ENCODE measurements at places on chromosomes 12 and 14.

DNA sequence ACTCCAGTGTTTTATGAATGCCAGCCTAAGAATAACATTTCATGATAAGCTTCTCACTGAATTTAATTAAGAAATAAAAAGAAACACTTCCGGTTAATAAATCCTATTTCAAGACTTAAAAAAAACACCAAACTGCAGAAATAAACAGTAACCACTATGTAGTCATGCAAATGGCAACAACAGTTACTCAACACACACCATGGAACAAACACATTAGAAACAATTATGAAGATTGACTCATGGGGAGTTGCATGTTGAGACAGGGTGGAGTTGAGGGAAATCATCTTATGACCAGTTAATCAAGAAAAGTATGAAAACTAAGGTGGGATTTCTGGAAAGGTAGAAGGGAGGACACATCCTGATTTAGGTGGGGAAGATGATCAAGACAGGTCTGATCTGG, 52.7 kb downstream of the PLBD1 start:
- DNase-seq = no peak

DNA sequence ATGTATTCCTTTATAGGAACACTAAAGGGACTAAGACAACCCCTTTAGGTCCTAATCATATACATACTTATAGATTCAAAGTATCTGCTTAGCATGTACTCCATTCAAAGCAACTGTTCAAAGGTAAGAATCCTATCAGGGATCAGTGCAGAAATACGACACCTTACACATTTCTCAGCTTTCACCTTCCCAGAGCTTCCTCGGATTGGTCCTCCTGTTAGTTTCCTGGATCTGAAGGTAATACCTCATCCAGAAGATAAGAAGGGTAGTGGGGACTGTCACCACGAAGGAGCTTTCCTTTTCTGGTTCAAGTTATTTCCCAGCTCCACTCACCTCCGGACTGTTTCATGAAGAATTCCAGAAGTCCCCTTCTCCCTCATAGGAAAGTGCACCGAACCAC, 38.0 kb downstream of the RCOR1 start:
- no peak for DNase-seq

DNA sequence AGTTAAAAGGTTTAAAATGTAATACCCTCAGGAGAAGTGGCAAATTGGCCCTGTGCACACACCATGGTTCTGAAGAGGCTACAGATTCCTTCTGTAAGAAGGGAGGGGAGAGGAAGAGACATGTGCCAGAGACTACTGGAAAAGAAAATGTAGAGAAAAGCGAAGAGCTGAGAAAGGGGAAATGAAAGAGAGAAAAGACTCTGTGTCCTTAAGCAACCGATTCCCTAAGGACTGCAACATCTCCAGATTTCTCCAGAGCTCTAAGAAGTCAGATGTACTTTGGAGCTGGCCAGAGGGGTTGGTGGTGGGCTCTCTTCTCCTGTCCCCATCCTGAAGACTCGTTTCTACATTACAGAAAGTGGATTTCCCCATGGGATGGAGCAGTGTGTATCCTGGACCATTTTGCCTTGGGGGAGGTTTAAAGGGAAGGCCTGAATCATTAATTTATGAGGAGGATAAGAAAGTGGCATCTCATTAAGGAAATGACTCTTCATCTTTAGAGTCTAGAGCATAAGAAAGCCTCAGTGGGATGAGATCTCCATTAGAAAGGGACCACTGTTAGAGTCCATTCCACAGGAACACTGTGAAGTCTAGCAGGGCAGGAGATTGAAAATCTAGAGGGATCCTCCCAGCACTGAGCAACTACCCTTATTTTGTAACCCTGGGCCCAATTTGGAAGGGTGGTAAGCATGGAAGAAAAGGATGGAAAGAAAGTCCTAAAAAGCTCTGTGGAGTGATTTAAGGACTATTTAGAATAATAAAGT, 45.5 kb upstream of the FUT8 start:
- DNase-seq = no peak

DNA sequence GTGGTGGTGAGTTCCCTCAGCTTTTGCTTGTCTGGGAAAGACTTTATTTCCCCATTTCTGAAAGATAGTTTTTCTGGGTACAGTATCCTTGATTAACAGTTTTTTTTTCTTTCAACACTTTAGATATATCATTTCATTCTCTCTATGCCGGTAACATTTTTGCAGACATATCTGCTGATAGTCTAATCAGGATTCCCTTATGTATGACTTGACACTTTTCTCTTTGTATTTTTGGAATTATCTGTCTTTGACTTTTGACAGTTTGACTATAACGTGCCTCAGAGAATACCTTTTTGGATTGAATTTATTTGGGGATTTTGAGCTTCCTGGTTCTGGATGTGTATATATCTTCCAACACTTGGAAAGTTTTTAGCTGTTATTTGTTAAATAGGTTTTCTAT, 234.8 kb upstream of the PRICKLE1 start:
- DNase-seq = no peak

DNA sequence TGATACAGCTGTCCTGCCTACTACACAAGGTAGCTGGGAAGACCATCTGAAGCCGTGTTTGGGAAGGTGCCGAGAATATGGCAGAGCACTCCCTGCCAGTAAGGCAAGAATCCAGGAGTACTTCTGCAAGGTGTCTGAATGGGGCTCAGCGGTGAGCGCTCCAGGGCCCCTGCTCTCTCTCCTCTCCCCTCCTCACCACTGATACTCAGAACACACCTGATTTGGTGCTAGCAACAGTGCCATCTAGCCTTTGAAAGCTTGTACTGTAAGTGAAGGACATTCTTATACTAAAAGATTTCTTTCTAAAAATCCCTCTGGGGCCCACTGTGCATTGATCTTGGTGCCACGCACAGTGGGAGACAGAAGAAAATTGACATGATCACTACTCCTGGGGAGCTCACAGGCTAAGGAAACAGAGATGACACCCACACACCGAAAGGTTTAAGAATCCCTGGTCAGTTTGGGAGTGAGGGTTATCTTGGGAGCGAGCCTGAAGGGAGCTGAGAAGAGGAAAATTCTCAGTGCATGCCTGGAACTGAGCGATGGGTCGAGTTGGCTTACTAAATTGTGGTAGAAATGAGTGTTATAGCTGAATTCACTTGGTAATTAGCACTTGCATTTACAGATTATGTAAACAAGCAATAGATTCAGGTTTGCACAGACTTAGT, 216.9 kb downstream of the NTF3 start:
- DNase-seq = no peak

DNA sequence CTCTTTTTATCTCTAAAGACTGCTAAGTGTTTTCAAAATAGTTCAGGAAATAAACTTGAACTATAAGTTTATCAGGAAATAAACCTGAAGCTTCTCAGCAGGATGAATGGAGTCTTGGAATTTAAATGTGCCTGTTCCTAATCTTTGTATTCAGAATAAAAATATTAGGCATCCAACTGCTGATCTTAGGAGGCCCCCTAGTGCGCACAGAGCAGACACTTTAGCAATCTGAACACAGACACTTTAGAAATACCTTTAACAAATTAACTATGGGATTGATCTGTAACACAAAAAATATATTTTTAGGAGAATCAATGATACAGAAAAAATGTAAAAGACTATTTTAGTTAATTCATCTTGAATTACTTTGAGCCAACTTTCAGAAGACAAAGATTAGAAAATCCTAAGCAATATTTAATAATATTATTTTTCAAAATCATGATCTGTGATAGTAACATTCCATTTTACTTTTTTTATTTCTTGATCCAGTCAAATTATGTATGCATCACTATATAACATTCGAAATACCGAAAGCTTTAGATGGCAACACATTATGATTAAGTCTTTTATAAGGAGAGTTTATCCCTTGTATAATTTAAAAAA, 80.9 kb downstream of the SLC41A2 start:
- peak; percentile 30 for DNase-seq

- no peak for DNase-seq
Observed at GRCh38 chr14:20341646-20342045, 1.8 kb upstream of the PARP2 start.

DNA sequence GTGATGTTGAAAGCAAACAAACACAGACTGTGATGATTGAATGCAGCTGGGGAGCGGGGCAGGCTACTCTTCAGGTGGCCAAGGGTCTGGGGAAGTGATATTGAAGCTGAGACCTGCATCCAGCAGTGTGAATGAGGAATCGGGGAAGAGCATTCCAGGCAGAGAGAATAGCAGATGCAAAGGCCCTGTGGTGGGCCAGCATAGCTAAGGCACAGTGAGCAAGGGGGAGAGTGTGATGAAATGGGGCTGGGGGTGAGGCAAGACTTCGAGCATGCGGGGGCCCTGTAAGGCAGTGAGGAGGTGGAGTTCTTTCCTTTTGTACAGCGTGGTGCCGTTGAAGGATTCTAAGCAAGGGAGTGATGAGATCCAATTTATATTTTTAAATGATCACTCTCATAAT, 77.4 kb downstream of the KCNK13 start:
- no peak for DNase-seq

DNA sequence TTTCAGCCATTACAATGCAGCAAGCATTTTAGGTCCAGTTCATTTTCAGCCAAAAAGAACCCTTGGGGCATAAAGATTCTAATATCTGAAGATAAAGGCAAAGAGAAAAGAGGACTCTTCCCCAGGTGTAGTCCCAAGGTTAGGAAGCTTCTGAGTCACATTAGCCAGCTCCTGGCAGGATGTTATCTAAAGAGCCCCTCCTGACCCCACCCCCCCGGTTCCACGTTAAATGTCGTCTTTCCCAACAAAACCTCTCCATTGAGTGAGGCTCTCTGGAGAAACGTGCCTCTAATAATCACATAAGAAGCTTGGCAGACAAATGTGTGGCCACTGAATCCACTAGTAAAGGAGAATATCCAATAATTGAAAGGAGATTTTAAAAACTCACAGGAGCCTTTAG, 267.7 kb downstream of the GALC start:
- DNase-seq = no peak

DNA sequence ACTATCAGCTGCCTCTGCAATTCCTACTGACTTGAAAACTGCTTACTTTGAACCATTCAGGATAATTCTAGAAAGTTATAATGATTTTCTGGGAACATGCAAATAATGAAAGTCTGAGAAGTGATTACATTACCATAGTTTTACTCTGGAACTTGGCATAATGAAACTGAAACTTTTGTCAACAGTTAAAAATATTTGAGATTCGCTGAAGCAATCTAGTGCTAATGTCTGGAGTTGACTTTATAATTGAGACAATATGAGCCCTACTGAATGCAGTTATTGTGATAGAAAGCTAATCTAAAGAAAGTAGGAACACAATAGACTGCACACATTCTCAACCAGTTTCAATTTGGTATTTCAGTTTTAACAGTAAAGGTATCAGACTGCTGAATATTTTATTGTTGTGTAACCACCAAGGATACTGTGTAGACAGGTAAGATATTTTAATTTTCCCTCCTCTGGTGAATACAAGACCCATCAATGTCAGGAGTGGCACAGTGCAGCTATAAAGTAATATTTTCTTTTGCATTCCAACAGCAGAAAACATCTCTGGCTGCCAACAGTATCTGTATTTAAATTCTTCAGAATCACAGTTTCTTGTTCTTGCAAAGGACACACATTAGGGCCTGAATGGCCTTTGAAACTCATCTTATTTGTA, 483.5 kb downstream of the ATP23 start:
- no peak for DNase-seq

DNA sequence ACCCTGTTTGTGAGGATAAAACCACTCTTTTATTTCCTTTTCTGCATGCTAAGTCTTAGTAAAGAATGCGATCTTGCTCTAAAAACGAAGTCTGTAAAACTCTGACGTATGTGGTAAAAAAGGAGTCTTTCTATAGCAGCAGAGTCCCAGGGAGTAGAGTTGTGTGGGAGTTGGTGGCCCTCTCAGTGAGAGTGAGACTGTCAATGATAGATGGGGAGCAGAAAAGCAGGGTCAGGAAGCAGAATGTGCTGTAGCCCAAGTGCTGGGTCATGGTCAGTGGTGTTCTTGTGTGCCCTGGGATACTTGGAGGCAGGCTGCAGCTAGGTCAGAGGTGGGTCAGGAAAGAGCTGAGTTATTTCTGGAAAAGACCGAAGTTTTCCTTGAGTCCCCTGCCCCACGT, 20.3 kb upstream of the GPR33 start:
- DNase-seq = no peak

DNA sequence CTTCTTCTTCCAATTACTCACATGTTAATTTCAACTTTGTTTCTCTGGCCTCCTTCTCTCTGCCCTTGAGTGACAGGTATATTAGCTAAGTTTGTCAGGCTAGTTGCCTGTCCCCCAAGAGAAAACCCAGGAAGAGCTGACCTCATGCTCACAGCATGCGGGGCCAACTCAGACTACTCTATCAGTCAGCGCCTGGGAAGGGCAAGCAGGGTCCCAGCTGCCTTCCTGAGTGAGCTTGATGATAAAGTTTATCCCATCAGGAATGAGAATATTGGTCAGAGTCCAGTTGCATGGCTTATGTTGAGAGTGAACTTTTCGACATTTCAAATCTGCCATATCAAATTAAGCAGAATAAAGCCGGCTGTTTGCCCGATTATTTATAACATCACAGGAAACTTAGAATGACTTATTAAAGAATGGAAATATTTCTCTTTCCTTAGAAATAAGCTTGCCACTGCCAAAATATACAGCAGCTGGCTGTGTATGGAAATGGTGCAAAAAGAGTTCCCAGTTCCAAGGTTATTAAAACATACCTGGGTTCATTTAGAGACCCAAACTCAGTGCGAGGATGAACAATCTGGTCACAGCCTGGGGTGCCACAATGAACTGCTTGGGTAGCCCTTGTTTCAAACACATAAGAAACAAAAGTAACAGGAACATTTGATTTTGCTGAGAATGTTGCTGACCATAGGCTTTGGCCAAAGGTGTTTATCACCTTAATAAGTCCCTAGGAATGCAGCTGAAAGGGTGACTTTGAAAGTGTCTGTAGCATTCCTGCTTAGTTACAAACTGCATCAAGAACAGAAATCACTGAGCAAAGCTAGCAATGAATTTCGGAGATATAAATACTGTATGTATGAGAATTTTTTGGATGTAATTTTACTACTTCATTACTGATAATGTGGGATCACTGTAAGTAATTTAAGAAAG, 1553.8 kb upstream of the FLRT2 start:
- DNase-seq = no peak

GRCh38 chr12:127236491-127236890, 1030.5 kb upstream of the TMEM132C start:
- DNase-seq = no peak

DNA sequence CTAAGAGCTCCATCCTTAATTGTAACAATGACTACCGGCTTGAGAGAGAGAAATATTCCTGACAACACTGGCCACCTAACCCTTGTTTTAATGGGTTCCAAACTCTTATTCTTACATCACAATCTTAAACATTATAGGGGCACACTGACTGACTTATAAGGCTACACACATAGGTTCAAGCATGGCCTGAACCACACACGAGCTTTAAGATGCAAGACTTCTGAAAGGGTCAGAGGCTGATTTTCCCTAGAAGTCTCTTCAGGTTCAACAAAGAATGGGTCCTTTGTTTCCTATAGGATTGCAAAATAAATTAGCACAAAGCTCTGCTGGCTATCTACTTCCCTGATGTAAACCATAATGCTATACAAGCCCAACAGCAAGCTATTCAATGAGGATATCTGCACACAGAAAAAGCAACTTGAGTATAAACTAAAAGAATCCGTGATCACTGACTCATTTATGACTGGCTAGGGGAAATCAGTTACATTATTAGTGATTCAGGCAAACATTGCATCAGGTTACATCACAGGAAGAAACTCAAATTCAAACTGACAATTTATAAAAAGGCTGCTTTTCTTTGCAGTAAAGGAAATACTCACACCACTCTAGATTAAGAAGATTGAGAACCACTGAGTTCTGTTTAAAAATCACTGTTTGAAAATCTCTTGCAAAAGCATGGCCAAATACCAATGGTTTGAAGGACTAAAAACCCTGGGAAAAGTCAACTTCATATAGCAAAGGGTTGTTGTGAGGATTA, 8.5 kb downstream of the BTG1 start:
- DNase-seq = no peak
